ENCODE measurements at places on chromosomes 1 and 21.

DNA sequence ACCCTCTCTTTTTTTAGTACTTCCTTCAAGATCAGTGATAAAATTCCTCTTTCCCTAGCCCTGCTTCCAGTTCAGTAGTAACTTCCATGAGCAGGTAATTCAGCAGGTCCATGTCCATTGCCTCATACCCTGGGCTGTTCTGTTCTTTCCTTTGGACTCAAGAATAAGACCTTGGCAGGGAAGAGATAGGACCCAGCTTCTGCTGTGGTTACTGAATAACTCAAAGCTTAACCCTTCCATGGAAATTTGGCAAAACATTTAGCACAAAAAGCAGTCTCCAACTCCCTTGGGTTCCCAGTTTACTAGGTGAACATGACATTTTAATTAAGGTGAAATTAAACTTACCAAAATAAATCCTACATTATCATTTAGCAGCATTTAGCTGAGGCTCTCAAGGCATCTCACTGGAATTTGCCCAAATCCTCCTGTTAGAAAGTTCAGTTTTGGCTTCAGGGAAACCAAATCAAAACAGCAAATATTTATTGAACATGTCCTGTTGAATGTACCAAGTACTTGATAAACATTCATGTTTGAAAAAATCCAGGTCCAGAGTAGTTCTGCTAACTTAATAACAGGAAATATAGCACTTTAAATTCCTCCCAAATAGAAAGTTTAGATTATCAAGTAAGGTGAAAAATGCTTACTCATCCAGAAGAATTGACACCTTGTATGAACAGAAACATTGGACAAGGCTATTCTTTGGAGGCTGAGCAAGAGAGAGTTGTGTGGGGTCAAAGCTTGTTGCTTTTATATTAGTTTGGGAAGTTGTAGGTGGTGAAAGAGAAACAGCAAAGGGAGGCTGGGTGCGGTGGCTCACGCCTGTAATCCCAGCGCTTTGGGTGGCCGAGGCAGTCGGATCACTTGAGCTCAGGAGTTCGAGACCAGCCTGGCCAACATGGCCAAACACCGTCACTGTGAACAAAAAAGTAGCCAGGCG, 8.4 kb upstream of the SERPINC1 start:
- no peaks in the 10 kb centered on the region for H3K27me3 ChIP-seq
- peaks cover 3% of the 10 kb centered on the region for H3K36me3 ChIP-seq
- no peak overlapping the region for H3K4me3 ChIP-seq
- H3K27ac ChIP-seq, result no peak overlapping the region

- no peaks in the 10 kb centered on the region for H3K4me1 ChIP-seq
- no peak for DNase-seq
- H3K4me3 ChIP-seq, result no peak overlapping the region
- peaks cover 5% of the 10 kb centered on the region for H3K27me3 ChIP-seq
- no peak overlapping the region for H3K27ac ChIP-seq
- no peaks in the 10 kb centered on the region for H3K36me3 ChIP-seq
Measured at GRCh38 chr1:192632641-192633532, 3.1 kb upstream of the RGS13 start.

DNA sequence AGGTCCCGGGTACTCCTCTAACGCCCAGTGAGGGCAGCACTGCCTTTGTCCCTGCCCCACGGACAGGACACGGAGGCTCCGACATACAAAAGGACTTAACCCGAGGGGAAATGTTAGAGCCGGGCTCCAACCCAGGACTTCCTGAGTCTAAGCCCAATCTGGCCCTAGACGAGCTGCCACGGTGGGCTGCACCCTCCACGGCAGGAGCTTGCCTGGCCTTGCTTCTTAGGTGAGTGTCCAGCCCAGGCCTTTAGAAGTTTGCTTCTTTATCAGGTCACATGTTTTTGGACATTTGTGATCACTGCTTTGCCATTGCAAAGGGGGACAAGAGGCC, 11.0 kb upstream of the TMEM200B start:
- no peak overlapping the region for H3K27ac ChIP-seq
- no peak overlapping the region for H3K4me3 ChIP-seq
- DNase-seq, result no peak

DNA sequence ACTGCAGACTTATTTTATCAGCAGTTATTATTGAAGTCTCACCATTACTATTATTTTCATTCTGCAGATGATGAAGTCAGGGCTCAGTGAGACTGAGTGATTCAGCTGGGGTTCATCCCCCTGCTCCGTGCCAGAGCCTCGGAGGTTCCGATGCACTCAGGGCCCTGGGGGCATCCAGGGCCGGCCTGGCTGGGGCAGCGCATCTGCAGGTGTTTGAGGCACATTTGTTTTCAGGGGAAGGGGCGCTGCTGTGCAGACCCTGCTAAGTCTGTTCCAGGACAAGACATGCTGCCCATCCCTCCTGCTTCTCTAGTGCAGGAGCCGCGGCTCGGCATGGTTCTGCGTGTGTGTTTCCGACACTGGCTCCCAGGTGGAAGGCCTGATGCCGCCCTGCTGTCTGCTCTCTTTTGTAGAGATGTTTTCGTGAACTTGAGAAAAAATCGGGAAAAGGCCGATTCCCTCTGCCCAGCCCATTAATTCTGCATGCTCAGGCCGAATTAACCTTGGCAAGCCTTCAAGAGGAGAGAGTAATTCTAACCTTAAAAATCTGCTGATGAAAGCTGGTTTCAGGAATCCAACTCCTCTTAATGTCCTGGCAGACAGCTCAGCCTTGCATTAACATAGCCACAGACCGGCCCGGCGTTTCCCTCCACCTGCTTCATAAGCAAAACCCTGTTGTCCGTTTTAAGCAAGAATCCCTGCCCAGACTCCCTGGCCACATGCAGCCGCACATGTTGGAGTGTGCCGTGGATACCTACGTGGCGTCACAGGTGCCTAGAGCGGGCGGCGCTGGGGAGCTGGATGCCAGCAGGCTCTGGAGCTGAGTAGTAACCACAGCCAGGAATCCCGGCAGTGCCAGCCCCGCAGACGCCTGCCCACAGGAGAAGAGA, 316.0 kb upstream of the VAMP3 start:
- no peaks in the 10 kb centered on the region for H3K4me1 ChIP-seq
- DNase-seq, result no peak
- no peak overlapping the region for H3K27ac ChIP-seq
- H3K27me3 ChIP-seq, result no peaks in the 10 kb centered on the region
- H3K4me3 ChIP-seq, result no peak overlapping the region

- peaks cover 52% of the 10 kb centered on the region for H3K4me1 ChIP-seq
- peak overlapping the region; percentile 35 for H3K4me3 ChIP-seq
- no peaks in the 10 kb centered on the region for H3K27me3 ChIP-seq
- DNase-seq, result peak; percentile 80
- H3K36me3 ChIP-seq, result peaks cover 2% of the 10 kb centered on the region
- H3K27ac ChIP-seq, result peak overlapping the region; percentile 88
Measured at GRCh38 chr1:185566995-185567394, 167.2 kb upstream of the HMCN1 start.

Data from activated CD4-positive, alpha-beta T cell treated with anti-CD3 and anti-CD28 coated beads, Interleukin-2, amount 10 ng/mL, durations not matched to agents 7 days and 5 days (primary cell).